NCI-H1105 (cell line): ENCODE measurements at places on chromosomes 3 and 15.

DNA sequence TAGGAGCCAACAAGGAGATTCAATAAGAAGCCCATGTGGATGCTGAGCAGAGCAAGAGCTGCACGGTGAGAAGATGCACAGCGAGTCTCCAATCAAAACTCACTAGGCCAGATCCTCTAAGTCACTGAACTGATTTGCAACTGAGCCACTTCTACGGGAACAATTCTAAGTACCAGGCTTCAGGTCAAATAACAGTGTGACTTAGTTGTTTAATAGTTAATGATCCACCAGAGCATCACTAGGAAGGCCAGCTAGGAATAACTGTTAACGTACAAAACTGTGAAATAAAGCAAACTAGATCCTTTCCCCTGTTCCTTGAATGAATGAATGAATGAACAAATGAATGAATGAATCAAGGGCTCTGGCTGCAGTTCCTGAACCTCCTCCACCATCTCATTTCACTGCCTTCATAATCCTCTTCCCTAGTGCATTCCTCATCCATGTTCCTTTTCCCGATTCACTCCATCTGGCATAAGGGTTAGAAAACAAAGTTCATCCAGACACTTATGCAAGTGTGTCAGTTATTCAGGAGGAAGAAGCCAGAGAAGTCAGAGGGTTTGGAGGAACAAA lies 59.7 kb downstream of the ATP8B4 start:
- no peak for DNase-seq

- DNase-seq, result no peak
Observed at GRCh38 chr3:43288366-43288765, 2.0 kb downstream of the SNRK start.

DNA sequence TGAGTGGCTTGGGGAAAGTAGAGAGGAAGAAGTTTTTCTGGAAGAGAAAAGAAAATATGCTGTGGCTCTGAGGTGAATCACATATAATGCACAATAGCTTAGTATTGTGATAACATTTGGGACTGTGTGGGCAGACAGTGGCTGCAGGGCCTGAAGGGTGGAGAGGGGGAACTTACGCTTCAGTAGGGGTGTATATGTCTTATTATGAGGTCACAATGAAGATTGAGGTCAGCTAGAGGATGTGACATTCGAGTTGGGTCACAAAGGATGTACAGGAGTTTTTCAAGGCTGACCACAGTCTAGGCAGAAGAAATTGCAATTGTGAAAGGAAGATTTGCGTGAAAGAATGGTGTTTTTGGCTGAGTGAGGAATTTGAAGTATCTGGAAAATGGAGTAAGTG lies 414.8 kb downstream of the LPP start:
- DNase-seq, result no peak

DNA sequence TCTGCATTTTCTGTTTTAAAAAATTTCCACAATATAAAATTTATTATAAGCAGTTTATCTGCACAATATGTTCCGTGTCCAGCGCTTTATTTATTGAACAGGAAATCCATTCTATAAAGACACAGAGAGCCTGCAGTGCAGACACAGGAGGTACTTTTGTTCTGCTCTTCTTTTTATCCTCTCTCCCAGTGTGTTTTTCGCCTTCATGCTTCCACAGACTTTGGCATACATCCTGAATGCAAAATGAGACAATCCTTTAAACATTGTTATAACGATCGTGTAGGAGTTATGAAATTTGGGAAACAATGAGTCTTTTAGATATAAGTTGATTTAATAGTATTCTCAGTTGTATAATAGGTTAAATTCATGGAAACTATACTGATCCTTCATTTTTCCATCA lies 749.2 kb downstream of the NAALADL2 start:
- no peak for DNase-seq

- no peak for DNase-seq
Observed at GRCh38 chr3:123449102-123449996, 459 bp upstream of the ADCY5 start.

DNA sequence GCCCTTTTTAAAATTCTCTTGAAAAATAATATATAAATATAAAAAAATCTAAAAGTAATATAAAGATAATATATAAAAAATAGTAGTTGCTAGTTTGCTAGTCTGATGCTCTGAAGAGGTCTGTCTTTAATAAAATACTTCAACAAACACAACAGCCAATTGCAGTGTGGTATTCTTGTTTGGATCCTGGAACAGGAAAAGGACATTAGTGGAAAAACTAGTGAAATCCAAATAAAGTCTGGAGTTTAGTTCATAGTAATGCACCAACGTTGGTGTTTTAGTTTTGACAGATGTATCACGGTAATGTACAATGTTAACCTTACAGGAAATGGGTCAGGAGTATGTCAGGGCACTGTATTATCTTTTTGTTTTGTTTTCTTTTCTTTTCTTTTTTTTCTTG lies 26.0 kb upstream of the CEMIP start:
- no peak for DNase-seq

DNA sequence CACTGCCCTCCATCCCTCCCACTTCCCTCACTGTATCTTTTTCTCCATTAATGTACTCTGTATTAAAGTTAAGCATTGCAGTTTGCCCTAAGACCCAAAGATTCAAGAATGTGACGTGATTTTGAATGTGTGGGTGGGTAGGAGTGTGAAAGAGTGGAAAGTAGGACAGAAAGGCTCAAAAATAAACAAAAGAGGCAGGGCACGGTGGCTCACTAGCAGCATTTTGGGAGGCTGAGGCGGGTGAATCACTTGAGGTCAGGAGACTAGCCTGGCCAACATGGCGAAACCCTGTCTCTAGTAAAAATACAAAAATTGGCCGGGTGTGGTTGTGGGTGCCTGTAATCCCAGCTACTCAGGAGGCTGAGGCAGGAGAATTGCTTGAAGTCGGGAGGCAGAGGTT lies 18.4 kb downstream of the TFRC start:
- no peak for DNase-seq
